LoVo (cell line): ENCODE measurements at places on chromosomes 6 and 20.

GRCh38 chr6:29598172-29598747 is 13.3 kb downstream of the OR2H2 start:
- no peak for DNase-seq

DNA sequence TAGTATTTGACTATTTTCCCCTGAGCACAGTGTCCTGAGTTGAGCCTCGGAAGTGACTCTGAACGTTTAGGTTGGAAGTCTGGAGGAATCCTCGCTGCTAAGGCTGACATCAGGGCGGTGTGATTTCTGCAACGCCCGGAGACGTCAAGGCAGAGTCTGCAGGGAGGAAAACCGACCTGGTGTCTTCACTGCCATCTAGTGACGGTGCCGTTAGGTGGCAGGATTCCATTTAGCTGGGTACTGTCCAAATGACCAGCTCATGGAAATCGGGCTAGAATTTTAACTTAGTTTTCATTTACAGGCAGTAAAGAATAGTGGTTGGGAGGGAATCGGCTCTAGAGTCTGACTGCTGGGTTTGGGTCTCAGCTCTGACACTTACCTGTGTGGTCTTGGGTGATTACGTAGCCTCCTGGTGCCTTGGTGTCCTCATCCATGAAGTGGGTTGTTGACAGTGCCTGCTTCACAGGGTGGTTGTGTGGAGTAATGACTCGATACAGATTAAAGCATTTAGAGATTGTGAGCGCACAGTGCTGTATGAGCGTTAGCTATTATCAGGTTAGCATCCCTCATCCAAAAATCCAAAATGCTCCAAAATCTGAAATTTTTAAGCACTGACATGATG is 35.0 kb downstream of the FOXF2 start:
- DNase-seq = peak; percentile 61

DNA sequence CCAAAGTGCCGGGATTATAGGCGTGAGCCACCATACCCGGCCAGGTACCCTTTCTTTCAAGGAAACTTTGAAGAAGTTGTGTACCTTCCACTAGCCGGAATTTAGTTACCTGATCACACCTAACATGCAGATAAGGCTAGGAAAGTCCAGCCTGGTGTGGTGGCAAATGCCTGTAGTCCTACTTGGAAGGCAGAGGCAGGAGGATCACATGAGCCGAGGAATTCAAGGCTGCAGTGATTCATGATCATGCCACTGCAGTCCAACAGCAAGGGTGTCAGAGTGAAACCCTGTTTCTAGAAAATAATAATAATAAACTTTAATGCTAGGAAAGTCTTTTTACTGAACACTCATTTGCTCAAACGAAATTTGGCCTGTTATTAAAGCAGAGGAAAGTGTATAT is 21.0 kb downstream of the NFYA start:
- no peak for DNase-seq

GRCh38 chr20:55415567-55416142 is 589.7 kb downstream of the CBLN4 start:
- DNase-seq = peak; percentile 34
